ENCODE measurements at places on chromosomes 3 and 15.

DNA sequence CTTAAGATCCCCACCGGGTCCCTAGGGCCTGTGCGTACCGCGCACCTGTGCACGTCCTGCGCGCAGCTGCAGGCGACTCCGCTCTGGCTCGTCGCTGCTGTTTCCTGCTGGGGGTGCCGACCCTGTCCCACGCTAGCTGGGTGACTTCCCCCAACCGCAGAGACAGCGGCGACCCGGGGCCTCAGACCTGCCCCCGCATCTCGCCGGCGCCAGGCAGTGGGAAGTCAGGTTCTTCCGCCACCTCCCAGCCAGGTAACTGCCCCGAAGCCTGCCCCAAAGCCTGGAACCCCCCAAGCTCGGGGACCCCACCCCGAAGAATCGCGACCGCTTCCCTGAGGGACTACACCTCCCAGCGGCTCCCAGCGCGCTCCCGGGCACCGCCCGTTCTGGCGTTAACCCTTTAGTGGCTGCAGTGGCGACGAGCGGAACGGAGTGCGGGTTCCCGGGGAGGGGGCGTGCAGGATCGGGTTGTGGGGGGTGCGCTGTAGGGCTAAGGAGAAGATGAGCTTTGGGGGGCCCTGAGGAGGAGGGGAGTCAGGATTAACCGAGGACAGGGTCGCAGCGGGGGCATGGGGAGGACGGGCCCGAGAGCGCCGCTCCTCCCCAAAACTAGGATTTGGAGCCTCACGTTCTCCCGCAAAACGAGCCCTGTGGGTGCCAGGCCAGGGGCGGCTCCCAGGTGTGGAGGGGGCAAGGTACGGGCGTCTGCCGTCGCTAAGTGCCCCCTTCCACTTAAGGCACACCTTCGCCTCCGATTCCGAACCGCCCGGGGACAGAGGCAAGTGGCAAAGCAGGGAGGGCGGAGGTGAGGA is 589 bp downstream of the NEIL1 start:
- no peak for DNase-seq

GRCh38 chr3:135007607-135008006 is 212.5 kb downstream of the EPHB1 start:
- no peak for DNase-seq

DNA sequence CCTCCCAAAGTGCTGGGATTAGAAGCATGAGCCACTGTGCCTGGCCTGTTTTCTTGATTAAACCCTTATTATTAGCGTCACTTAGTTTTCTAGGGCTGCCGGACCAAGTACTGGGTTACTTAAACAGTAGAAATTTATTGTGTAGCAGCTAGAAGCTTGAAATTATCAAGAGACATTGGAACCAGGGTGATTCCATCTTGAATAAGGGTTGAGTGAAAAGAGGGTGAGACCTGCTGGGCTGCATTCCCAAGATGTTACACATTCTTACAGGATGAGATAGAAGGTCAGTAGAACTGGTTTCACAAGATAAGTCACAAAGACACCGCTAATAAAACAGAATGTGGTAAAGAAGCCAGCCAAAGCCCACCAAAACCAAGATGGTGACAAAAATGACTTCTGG is 18.6 kb upstream of the FSTL1 start:
- no peak for DNase-seq

GRCh38 chr3:118809696-118810498 is 224.7 kb downstream of the IGSF11 start:
- DNase-seq, result no peak

GRCh38 chr3:31275038-31275572 is 257.6 kb upstream of the STT3B start:
- no peak for DNase-seq

- peak; percentile 39 for DNase-seq
Observed at GRCh38 chr15:51281368-51281967, 56.9 kb downstream of the CYP19A1 start.

- no peak for DNase-seq
Observed at GRCh38 chr3:45841420-45841756, 531 bp downstream of the LZTFL1 start.

GRCh38 chr3:161745741-161746140 is 249.1 kb downstream of the OTOL1 start:
- DNase-seq, result no peak

DNA sequence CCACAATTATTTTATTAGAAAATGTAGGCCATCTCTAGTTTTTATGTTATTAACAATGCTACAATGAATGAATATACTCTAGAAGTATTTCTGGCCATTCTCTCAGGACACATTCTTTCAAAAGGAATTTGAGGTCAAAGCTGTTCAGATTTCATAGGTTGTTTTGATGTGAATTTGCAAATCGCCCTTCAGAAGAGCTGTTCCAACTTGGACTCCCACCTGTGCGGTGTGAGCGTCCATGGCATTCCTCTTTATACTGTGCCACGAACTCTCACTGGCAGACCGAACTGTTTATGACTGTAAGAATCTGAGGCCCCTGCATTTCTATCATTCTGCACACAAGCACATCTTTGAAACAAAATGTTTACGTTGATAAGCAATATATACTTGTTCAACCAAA is 18.6 kb upstream of the SLC24A5 start:
- DNase-seq, result no peak

- DNase-seq, result no peak
Observed at GRCh38 chr15:34679291-34679690, 75.5 kb downstream of the GJD2 start.

GRCh38 chr3:68135067-68135466 is 480.7 kb upstream of the SUCLG2 start:
- no peak for DNase-seq

DNA sequence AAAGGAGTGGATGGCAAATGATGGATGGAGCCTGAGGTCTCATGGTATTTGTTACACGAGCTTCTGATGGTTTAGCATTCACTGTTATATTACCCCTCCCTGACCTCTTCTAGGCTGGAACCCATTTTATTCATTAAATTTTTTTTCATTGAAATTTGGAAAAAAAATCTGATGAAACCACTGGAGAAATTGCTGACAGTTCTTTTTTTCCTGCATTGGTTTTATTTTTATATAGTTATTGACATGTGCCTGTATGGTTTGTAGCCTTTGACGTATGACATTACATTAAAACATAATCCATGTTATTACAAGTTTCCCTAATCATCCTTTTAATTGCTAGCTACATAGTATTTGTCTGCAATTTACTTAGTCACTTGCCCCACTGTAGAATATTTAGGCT is 81.8 kb downstream of the CLDN11 start:
- no peak for DNase-seq

GRCh38 chr15:65264863-65265430 is 21.7 kb downstream of the PARP16 start:
- DNase-seq, result no peak

- DNase-seq, result no peak
Observed at GRCh38 chr3:133124511-133124910, 86.3 kb downstream of the TMEM108 start.

- no peak for DNase-seq
Observed at GRCh38 chr3:33602829-33603228, 115.2 kb downstream of the CLASP2 start.

DNA sequence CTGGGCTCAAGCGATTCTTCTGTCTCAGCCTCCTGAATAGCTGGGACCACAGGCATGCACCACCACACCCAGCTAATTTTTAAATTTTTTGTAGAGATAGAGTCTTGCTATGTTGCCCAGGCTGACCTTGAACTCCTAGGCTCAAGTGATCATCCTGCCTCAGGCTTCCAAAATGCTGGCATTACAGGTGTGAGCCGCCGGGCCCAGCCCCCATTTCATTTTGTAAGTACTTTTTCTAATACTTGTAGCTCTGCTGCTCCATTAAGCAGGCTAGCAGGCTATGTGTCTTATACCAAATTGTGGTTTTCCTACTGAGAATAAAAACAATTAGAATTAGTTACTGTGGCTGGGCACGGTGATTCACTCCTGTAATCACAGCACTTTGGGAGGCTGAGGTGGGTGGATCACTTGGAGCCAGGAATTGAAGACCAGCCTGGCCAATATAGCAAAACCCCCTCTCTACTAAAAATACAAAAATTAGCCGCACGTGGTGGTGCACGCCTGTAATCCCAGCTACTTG is 22.4 kb downstream of the NIPA1 start:
- DNase-seq, result no peak

GRCh38 chr3:128903501-128903900 is 24.1 kb downstream of the ACAD9 start:
- no peak for DNase-seq

DNA sequence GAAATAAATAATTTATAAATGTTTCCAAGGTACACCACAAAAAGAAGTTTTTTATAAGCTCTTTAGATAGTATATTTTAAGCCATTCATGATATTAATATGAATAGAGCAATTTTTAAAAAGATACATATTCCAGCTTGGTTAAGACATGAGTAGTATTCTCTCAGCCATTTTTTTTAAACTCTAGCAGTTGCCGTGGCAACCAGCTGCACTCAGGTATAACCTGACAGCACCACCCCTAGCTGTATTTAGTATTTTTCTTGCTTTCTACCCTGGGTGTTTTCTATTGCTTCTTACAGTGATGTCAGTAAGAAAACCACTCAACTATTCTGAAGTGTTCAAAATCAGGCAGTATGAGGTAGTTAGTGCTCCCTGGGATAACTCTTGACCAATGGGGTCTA is 496.3 kb upstream of the CNTN3 start:
- DNase-seq, result no peak

DNA sequence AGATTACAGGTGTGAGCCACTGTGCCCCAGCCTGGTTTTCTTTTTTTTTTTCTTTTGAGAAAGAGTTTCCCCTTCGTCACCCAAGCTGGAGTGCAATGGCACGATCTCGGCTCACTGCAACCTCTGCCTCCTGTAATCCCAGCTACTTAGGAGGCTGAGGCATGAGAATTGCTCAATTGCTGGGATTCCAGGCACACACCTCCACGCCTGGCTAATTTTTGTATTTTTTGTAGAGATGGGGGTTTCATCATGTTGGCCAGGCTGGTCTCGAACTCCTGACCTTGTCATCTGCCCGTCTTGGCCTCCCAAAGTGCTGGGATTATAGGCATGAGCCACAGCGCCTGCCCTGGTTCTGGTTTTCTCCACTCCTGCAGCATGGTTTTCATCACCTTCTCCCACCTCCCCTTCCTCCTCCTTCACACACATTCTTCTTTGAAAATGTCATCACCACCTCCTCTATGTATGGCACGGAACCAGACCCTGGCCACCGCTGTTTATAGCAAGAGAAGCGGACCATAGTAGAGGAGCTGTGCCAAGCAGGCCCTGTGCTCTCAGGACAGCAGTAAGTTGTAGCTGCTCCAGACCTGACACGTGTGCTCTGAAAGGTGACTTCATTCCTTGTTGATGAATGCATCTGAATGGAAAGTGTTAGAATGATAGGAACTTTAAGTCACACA is 14.6 kb upstream of the AHSG start:
- DNase-seq, result no peak

DNA sequence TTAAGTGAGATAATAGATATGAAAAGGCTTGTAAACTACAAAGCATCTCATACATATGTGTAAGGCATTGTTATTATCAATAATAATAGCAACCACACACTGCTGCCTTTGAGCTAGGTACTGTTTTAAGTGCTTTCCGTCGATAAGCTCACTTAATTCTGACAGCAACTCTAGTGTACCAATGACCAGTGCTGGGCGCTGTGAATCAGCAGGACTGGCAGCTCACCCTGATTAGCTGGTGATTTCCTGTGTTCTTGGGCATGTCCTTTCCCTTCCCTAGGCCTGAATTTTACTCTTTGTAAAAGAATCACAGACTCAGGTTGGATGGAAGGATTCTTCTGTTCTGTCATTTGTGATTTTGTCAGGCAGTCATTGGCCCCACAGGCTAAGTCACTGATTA is 215.6 kb downstream of the LPP start:
- no peak for DNase-seq

- no peak for DNase-seq
Observed at GRCh38 chr15:66724732-66725463, 22.9 kb downstream of the SMAD6 start.

Measured in smooth muscle cell of the brain vasculature (primary cell).